Calu3 (cell line): ENCODE measurements at places on chromosomes 6 and 20. TPM values are rescaled to one million over a fixed set of nuclear protein-coding genes. Genes with fewer than 3 reads are reported as not detected.

GRCh38 chr6:56962441-56962840 is 7.5 kb downstream of the BEND6 start:
- DNase-seq, result no peak

The HEY2 gene
- total RNA-seq, result 0.47 and 0.64 TPM in 2 replicates

The FRK gene
- total RNA-seq, result 21.1 and 21.2 TPM in 2 replicates

DNA sequence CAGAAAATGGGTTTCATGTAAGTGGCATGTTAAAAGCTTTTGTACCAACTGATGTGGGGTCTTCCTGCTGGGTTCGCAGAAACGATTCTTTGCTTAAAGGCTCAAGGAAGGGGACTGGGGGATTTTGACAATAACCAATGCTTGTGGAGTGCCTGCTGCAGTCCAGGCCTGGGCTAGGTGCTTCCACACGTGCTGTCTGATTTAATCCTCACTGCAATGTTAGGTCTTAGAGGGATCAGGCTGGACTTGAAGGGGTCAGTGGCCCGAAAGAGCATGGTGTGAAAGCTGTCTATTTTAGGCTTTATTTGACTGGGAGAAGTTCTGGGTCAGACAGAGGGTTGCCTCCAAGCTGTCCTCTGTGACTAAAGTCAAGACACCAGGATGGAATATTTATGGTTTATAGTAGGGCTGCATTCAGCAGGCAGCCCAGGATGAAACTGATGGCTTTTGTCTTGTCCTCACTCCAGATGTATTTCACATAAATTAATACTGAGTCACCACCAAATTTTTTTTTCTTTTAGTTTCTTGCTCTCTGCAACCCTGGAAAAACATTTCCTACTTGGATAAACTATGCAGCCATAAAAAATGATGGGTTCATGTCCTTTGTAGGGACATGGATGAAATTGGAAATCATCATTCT is 219.1 kb downstream of the ZMYND8 start:
- no peak for DNase-seq

- DNase-seq, result no peak
Measured at GRCh38 chr6:44260011-44260410, 2.7 kb upstream of the SLC35B2 start.

The DLL1 gene
- 0.12 and 0.14 TPM in 2 replicates for total RNA-seq

The NHLRC1 gene
- total RNA-seq, result 0.92 and 1.1 TPM in 2 replicates

GRCh38 chr6:70258483-70258882 is 44.4 kb downstream of the COL9A1 start:
- no peak for DNase-seq

DNA sequence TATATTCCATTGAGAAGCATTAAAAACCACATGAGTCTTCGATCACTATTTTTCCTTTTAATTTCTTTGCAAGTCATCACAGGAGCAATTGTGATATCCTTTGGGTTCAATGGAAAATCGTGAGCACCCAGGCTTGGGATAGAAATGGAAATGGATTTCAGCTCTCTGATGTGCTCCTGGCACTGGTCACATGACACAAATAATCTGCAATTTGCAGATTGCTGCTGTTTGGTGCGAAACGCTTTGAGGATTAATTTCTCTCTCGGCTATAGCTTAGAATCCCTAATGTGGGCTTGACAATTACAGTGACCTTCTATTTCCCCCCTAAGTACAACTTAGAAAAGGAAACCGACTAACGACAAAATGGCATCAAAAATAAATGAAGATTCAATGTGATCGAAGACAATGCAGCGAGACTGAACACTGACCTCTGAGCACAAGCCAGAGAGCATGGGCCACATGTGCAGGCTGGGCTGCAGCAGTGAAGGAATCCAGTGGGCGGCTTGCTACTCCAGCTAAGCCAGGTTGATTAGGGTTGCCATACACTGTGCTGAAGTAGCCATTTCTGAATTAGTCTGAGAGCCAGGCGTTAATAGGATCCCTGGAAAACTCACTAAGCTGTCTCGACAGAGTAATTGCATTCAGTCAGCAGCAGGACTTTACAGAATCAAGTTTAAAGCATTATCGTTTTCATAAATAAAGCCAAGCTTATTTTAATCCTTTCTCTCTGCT is 301.8 kb upstream of the AGPAT4 start:
- DNase-seq, result no peak

DNA sequence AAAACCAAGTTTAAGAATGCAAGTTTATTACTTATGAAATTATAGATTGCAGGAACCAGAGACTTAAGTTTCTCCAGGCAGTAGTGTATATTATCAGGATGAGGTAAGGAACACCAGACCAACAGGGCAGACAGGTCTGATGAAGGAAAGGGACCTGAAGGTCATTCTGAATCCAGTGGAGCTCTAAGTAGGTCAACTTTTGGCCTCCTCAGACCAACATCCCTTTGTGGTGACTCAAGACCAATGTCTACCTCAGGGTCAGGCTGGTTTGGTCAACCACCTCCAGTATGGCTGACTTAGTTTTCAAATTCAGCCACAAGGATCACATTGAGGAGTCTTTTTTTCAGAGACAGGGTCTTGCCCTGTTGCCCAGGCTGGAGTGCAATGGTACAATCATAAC is 38.7 kb upstream of the TFAP2A start:
- no peak for DNase-seq

DNA sequence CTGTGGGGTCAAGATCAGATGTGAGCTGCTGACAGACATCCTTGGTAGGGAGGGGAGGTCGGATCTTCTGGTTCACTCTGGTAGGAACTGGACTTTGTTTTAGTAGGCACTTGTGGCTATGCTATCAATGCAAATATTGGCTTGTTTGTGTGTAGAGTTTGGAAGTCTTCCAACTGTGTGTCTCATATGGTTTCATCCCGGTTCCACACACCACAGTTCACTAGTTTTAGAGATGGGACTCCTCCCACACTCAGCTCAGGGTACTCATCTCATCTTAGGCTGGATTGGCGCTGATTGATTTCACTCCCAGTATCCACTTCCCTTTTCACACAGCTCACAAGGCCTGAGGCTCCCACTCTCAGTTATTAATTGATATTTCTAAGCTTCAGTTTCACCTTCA is 161.3 kb downstream of the THBS2 start:
- no peak for DNase-seq

GRCh38 chr6:14571746-14572145 is 454.2 kb downstream of the CD83 start:
- no peak for DNase-seq

GRCh38 chr20:49276961-49277785 is 684 bp downstream of the ZNFX1 start:
- no peak for DNase-seq

DNA sequence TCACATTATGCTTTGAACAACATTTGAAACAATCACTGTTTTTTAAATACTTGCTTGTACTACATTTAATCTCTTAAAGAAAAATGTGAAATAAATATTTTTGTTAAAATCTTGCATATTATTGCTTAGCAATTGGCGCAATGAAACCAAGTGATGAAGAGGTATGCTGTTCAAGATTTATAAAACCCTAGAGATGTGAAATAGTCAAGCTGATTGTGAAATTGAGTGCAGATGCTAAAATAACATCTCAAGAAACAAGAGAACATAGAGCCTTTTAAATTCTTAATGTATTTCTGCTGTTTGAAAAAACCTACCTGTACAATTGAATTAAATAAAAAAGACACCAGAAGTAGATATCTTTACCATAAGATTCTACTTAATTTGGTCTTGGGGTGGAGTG is 179.2 kb upstream of the MCHR2 start:
- DNase-seq, result no peak

DNA sequence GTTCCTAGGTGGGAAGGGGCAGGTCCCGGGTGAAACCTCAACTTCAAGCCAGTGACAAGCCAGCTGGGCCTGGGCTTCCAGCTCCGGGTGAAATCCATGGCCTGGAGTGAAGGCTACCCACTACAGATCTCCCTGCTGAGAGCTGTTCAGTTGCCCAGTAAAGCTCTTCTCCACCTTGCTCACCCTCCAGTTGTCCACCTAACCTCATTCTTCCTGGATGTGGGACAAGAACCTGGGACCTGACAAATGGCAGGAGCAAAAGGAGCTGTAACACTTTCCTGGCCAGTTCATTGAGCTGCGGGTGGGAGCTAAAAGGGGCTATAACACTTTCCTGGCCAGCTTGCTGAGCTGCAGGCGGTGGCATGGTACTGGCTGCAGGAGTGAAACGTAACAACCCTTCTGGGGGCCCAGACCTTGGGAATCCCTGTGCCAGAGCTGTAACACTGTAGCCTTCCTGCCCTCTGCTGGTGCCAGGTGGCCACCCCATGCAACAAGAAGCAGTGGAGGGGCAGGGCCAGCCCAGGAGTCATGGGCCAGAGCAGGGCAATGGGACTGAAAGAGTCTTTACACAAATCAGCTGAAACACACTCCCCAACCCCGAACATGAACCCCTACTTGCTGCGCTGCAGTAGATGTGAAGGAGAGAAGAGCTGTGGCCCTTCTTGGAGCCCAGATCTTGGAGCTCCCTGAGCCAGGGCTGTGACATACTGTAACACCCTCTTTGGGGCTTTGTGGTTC is 3.6 kb upstream of the HINT3 start:
- DNase-seq, result peak; percentile 31

DNA sequence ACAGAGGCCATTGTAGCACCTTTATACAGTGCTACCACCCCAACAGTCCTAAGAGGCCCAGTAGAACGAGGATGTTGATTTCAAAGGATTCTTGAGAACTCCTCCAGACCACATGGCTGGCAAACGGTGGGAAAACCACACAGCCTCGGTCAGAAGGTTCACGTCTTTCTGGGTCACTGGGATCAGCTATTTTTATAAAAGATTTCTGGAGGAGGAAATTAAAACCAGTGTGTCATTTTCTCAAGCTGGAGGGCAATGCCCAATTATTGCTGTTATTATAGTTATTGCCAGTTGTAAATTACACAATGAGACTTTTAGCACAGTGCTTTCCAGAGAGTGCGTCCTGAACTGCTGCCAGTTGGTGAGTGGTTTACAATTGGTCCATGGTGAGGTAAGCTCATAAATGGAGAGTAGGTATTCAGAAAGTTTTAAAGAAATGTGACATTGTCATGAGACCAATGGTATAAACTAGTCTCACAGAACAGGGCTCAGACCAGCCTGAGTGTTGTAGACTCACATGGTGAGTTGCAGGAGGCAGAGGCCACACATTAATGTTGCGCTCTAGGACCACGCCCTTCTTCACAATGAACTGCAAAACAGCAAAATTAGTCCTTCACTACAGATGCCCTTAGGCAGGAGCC is 8.4 kb upstream of the PPP1R14C start:
- DNase-seq, result no peak

DNA sequence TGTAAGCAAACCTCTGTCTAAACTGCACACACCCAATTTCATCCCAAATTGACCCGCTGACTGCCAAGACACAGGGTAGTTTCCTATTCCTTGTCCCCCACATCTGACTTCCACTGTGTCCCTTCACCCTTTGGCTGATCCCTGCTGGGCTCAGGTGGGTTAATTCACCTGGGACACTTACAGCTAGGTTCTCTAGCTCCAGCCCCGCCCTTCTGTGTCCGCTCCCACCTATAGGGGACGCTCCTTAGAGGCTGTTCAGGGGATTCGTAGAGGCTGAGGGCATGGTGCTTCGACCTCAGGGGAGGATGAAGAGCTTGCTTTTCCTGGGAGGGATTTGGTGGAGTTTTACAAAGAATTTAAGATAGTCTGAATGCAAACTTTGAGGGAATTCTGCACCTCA is 4.0 kb upstream of the CD93 start:
- no peak for DNase-seq
